Urinary bladder (tissue), 4 donors: ENCODE measurements at places on chromosomes 3 and 15. TPM values are rescaled to one million over a fixed set of nuclear protein-coding genes. Genes with fewer than 3 reads are reported as not detected.

The CCR8 gene
- not detected for total RNA-seq

The ADAMTS7 gene
- 9.6 TPM for total RNA-seq

The GTF2E1 gene
- 18.1 TPM for total RNA-seq

The HIGD1A gene
- 144 TPM for total RNA-seq

The EPHA6 gene
- 15.9 TPM for total RNA-seq

The ACKR4 gene
- 6.8 TPM for total RNA-seq

The DTWD1 gene
- 73.7 TPM for total RNA-seq

The C3orf85 gene
- not detected for total RNA-seq

The CAMP gene
- total RNA-seq: not detected

DNA sequence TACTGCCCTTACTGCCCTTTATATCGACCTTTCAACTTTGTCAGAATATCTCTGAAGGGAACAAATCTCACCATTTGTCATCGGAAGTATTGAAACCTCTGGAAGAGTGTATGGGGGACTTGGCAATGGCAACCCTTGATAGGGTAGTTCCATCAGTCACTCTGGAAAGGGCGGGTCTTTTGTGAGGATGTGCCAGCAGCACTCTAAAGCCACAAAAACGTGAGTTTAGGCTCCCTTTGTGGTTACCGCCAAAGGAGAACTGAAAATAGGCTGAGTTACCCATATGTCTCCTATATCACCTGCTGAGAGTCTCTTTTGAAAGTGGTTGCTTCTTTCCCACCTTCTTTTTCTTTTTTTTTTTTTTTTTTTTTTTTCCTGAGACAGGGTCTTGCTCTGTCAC lies 296.8 kb upstream of the CHRM5 start:
- DNase-seq: no peak

GRCh38 chr15:84844964-84845363 lies 27.8 kb downstream of the ALPK3 start:
- no peak for DNase-seq

DNA sequence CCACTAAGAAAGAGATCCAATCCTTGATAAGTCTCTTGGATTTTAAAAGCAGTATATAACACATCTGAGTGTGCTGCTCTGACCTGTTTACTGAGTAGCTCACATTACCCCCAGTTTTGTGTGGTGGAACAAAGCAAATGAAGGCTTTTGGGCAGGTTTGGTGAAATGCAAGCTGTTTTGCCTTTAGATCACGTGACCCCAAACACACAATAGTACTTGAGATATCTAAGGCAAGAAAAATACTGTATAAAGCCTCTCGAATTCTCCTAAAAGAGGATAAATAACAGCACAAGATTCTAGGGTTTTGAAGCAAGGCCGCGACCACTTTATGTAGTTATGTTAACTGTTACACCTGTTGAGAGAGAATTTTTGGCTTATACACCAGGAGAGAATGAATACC lies 49.3 kb upstream of the TRIM42 start:
- no peak for DNase-seq

DNA sequence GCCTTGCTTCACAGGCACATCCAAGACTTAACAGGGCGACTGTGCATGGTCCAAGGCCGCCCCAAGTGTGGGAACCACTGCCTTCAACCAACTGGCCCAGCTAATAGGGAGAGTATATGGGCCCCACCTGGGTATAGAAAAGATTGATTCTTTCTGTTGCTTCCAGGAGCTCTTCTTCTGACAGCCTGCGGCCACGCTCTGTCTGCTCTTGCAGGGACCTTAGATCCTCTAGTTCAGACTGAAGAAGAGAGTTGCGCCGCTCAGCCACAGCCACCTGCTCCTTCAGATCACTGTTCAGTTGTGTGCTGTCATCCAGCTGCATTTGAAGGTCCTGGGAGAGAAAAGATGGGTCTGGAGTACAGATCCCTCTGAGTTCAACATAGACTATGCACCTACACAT lies 102.2 kb downstream of the HHLA2 start:
- no peak for DNase-seq

GRCh38 chr3:111801693-111802092 lies 57.4 kb upstream of the PHLDB2 start:
- DNase-seq: no peak

- no peak for DNase-seq
These were observed 134.0 kb downstream of the FHIT start for GRCh38 chr3:61117045-61117898.

DNA sequence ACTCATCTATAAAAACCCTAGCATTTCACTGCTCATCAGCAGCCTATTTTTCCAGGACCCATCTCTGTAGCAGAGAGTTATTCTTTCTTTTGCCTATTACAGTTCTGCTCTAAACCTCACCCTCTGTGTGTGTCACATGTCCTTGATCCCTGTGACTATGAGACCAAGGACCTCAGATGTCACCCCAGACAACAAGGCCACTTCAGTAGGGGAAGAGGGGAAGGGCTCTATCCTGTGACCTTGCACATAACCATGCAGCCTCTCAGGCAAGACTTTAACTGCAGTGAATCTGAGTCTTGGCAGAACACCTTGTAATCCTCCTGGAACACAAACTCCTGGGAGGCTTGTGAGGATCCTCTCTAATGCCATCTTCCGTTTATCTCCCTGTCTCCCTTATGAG lies 4.4 kb upstream of the ZNF589 start:
- no peak for DNase-seq

- no peak for DNase-seq
These were observed 302.9 kb upstream of the LRRFIP2 start for GRCh38 chr3:37477275-37477674.

- peak; percentile 36 for DNase-seq
These were observed 79.8 kb downstream of the PLCH1 start for GRCh38 chr3:155664925-155665695.

GRCh38 chr15:96268442-96269204 lies 61.9 kb upstream of the NR2F2 start:
- DNase-seq: no peak

- DNase-seq: no peak
These were observed 2.4 kb downstream of the PSMA4 start for GRCh38 chr15:78542647-78543046.

DNA sequence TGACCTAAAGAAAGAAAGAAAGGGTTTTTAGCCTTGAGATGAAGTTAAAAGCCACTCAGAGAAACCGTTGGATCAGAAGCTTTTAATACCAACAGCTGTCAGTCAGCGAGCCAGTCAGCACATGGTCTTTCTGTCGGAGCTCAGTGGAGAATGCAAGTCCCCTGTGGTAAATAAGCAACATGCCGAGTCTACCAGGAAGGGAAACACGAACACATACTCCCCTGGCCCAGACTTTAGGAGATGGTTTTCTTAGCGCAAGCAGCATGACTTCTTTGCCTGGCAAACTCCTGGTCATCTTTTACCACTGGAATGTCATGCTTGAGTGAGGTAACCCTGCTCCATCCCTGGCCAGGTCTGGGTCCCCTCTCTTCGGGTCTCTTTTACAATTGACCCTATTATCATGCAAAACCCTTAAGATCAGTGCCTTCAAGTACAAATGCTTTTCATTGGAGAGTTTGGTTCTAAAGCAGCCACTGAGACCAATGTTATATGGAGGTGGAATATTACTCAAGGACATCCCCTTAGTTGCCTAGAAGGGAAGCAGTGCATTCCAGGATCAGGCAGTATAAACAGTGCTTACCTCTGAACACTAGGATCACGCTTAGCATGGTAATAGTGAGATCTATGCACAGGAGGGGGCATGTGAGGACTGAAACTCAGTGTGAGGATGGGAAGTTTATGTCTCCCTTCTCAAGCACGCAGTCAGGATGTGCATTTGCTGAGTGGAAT lies 28.2 kb downstream of the SLCO3A1 start:
- DNase-seq: no peak

DNA sequence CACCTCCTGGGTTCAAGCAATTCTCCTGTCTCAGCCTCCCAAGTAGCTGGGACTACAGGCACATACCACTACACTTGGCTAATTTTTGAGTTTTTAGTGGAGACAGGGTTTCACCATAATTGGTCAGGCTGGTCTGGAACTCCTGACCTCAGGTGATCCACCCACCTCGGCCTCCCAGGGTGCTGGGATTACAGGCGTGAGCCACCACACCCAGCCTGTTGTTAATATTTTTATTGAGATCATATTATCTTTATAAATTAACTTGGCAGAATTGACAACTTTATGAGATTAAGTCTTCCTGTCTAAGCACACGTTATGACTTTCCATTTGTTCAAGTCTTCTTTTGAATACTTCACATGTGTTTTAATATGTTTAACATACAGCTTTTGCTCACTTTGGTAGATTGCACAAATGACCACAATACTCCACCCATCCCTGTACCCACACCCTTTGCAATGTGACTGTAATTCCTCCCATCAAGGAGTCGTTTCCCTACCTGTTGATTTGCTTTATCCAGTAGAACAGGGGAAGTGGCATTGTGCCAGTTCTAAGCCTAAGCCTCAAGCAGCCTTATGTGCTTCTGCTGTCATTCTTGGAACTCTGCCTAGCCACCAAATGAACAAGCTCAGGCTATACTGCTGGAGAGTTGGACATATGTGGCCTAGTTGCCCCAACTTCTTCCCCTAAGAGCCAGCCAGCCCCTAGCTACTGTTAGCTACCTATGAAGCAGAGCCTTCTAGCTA lies 8.2 kb downstream of the XYLB start:
- no peak for DNase-seq

GRCh38 chr3:53536282-53536681 lies 41.9 kb downstream of the CACNA1D start:
- DNase-seq: no peak

GRCh38 chr15:60751985-60752952 lies 273.3 kb upstream of the ICE2 start:
- DNase-seq: peak; percentile 51

- DNase-seq: no peak
These were observed 96.4 kb downstream of the ANO10 start for GRCh38 chr3:43525386-43525785.

GRCh38 chr3:4993276-4994143 lies 14.3 kb downstream of the BHLHE40 start:
- DNase-seq: no peak

DNA sequence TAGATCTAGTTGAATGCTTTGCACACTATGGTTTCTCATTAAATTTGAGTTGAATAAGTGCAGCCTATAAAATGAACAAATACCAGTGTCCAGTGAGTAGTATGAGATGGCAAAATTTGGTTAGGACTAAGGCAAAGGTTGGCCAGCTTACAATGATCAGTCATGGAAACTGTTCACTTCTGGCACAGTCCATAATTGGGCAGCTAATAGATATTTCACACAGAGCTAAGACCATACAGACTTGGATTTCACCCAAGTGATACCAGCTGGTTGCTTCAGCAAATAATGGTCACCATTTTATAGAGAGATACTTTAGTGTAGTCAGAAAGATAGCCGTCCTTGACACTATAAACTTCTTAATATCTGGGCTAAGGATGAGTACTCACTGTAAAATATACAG lies 15.7 kb downstream of the GAP43 start:
- DNase-seq: no peak

GRCh38 chr15:31585240-31585639 lies 258.6 kb downstream of the KLF13 start:
- no peak for DNase-seq

GRCh38 chr15:100721758-100722550 lies 119.6 kb downstream of the ASB7 start:
- DNase-seq: peak; percentile 49

GRCh38 chr3:107753494-107753893 lies 230.7 kb downstream of the BBX start:
- peak; percentile 18 for DNase-seq

DNA sequence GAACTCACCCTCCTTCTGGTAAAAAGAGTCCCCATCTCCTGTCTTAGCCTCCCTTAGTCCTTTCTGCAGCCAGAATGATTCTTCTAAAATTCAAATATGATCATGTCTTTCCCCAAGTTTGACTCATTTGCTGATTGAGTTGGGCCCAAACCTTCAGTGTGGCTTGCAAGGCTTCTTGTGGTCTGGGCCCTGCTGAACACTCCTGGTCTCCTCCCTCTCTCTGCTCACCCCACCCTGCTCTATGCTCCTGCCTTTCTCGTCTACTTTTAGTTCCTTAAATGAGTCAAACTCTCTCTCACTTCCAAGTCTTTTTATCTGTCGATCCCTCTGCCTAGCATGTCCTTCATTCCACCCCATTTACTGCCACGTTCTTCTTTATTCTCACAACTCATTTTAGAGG lies 72.6 kb downstream of the CCR1 start:
- DNase-seq: no peak

DNA sequence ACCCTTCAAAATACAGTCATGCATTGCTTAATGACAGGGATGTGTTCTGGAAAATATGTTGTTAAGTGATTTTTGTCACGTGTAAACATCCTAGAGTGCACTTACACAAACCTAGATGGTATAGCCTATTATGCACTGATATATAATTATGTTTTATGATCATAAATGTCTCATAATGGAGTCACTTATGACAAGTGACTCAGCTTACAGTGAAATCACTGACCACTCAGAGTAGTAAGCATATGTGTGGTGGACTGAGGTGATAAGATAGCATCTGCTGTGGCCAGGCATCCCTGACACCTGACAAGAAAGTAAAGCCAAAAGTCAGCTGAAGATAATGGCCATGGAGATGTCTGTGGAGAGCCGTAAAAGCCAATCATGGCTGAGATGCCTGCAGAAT lies 5.4 kb downstream of the ACAD11 start:
- no peak for DNase-seq

DNA sequence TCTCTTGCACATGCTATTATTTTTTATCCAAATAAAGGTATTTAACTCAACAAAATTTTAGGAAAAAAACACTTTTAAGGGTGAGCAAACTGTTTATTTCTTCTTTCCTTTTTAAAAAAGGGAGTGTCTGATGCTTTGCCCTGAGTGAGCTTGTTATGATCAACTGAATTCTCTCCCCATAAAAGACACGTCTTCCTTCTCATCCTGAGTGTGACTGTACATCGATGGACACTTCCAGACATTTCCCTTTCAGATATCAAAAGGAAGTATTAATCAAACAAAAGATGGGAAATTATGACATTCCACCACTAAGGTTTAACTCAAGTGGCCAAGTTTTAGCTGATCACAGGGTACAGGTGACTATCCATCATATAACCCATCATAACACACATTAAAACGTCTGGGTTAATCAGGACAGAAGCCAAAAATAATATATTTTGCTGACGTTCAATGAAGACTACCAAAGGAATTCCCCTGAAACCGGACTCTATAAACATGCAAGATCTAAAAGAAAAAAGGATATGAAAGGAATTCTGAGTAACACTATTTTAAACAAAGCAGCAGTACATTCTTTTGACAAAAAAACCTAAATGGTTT lies 354.8 kb downstream of the MECOM start:
- DNase-seq: no peak

DNA sequence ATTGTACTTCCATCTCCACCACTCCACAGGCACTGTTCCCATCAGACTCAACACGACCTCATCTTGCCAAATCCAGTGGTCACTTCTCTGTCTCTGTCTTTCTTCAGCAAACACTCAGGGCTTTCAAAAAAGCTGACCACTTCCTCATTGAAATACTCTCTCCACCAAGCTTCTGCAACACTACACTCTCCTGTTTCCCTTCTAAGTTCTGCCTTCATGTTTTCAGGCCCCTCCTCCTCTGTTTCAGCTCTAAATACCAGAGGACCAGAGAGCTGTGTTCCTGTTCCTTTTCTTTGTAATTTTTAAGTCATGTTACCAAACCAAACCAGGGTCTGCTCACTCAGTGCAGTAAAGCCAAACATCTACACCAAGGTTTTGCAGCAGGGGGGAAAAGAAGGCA lies 33.8 kb upstream of the ACP3 start:
- DNase-seq: no peak

- no peak for DNase-seq
These were observed 77.0 kb downstream of the ITGA11 start for GRCh38 chr15:68354923-68355322.
